Activated T-cell treated with anti-CD3 and anti-CD28 coated beads for 1 hour (primary cell): ENCODE measurements at places on chromosomes 4 and X.

GRCh38 chr4:155705664-155706063, 39.0 kb downstream of the GUCY1A1 start:
- DNase-seq = no peak

DNA sequence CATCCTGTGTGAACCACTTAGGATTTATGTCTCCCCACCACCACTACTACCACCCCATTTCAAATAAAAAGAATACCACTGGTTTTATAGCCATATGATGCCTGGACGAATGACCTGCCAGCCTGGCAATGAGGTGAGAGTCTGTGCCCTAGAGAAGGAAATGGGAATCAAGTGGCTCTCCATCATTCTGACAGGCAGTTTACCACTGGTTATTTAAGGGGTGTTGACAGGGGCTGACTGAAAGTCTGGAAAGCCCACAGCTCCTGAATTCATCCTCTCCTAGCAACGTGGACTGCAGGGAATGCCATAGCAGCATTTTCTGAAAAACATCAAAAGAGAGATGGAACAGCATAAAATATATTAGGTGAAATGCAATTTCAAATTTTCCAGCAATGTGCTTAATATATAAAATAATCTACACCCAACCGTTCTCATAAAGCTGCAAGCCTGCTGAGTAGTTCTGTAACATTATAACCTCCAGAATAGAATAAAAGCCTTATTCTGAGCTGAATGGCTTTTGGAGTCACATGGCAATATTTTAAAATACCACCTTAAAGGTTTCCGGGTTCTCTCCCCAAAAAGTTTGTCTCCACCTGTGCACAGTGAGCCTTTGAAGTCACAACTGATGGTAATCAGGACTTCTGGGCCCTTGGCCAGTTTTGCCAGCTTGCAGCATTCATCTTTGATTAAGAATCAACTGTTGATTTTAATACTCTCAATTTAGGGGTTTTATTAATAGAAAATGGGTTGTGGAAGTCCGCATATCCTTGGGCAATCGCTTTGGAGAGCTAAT, 121.5 kb downstream of the DCTD start:
- DNase-seq = no peak

DNA sequence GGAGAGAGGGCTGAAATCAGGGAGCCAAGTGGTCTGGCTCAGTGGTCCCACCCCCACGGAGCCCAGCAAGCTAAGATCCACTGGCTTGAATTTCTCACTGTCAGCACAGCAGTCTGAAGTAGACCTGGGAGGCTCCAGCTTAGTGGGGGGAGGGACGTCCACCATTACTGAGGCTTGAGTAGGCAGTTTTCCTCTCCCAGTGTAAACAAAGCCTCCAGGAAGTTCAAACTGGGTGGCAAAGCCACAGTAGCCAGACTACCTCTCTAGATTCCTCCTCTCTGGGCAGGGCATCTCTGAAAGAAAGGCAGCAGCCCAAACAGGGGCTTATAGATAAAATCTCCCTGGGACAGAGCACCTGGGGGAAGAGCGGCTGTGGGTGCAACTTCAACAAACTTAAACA, 88.1 kb downstream of the NPFFR2 start:
- no peak for DNase-seq

- DNase-seq = no peak
Measured at GRCh38 chr4:1255151-1255550, 6.2 kb upstream of the CTBP1 start.

- DNase-seq = no peak
Measured at GRCh38 chr4:173287486-173287885, 46.7 kb downstream of the HMGB2 start.

DNA sequence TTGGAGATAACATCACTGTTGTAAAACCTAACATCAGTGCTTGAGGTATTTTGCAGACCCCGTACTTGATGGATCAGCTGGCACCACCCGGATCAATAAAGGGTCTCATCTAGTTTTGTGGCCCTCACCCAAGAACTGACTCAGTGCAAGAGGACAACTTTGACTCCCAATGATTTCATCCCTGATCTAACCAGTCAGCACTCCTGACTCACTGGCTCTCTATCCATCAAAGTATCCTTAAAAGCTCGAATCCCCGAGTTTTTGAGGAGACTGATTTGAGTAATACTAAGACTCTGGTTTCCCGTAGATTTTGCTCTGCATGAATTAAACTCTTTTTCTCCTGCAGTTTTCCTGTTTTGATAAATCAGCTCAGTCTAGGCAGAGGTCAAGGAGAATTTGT, 2498.1 kb downstream of the PCDH7 start:
- DNase-seq = no peak

GRCh38 chr4:124947622-124948265, 235.2 kb upstream of the ANKRD50 start:
- no peak for DNase-seq

GRCh38 chr4:119025916-119026661, 109.5 kb upstream of the MYOZ2 start:
- DNase-seq = no peak

- no peak for DNase-seq
Measured at GRCh38 chr4:33890841-33891240, 2353.5 kb downstream of the ARAP2 start.

GRCh38 chrX:10761447-10761846, 141.1 kb upstream of the MID1 start:
- no peak for DNase-seq

GRCh38 chr4:101071241-101071640, 276.1 kb downstream of the PPP3CA start:
- no peak for DNase-seq

DNA sequence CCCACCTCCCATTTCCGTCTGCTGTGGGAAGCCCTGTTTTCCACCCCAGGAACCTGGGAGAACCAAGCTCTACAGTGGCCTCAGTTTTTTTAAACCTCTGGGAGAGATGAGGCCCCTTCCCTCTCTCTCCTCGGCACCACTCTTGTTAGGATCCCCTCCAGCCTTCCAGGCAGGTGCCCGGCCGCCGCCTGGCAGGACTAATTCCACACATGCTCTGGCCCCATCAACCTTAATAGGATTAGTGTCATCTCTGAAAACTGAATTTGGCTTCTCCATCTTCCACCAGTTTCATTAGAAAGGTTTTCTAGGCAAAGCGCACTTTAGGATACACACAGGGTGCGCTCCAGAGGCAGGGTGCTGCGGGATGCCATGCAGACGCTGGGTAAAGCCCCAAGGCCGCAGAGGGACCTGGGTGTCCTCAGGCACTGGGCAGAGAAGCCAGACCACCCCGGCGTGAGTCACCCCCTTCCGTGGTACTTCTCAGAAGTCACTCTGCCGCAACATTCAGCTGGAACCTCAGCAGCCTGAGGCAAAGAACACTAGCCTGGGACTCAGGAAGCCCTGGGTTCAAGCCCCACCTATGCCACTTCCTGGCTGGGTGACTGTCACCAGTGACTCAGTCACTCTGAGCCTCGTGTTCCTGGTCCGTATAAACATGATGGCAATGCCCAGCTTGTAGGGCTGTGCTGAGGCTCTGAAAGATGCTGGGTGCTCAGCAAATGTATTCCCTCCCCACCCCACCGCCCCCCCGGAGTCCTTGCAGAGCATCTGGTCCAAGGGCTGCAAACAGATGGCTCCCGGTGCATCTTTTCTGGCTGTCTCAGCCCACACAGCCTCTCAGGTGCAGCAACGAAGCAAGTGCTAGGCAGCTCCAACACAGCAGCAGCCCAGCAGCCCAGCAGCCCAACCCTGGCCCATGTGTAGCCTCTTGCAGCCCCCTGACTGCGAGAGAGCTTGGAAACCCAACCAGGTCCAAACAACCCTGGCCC, 29.1 kb downstream of the PPP2R2C start:
- no peak for DNase-seq

GRCh38 chr4:27412613-27413012, 552.0 kb downstream of the STIM2 start:
- DNase-seq = no peak

GRCh38 chr4:80183250-80184052, 13.9 kb upstream of the PRDM8 start:
- DNase-seq = peak; percentile 14

- no peak for DNase-seq
Measured at GRCh38 chr4:137370206-137370633, 162.1 kb downstream of the PCDH18 start.

DNA sequence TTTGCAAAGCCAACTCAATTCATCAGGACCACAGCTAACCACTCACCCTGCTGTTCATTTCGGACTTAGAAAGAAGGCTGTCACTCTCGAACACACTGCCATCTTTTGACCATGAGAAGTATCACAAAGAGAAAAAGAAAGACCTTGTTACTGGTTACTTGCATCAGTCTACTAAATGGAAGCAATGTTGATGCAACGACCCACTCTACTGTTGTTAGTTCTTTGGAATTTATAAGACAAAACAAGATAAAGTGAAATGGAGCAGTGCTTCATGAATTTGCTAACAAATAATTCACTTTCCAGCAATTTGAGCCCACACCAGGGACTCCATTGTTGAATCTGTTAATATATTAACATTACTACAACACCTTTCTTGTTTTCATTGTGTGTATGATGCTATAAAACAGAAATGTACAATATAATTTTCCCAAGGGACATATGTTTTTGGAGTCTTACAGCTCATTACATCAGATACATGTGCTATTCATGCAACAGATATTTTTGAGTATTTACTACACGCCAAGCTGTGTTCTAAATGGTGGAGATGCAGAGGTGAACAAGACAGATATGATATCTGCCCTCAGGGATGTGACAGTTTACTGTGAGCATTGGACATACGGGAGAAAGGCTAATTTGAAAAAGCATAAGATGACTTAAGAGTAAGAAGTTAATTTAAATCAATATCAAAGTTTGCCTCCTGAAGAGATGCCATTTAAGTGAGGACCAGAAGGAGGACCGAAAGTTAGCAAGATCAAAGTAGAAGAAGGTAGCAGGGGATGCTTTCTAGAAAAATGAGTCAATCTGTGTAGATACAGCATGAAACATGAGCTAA, 87.2 kb downstream of the AREG start:
- DNase-seq = no peak

GRCh38 chr4:24024605-24025004, 134.8 kb upstream of the PPARGC1A start:
- no peak for DNase-seq

DNA sequence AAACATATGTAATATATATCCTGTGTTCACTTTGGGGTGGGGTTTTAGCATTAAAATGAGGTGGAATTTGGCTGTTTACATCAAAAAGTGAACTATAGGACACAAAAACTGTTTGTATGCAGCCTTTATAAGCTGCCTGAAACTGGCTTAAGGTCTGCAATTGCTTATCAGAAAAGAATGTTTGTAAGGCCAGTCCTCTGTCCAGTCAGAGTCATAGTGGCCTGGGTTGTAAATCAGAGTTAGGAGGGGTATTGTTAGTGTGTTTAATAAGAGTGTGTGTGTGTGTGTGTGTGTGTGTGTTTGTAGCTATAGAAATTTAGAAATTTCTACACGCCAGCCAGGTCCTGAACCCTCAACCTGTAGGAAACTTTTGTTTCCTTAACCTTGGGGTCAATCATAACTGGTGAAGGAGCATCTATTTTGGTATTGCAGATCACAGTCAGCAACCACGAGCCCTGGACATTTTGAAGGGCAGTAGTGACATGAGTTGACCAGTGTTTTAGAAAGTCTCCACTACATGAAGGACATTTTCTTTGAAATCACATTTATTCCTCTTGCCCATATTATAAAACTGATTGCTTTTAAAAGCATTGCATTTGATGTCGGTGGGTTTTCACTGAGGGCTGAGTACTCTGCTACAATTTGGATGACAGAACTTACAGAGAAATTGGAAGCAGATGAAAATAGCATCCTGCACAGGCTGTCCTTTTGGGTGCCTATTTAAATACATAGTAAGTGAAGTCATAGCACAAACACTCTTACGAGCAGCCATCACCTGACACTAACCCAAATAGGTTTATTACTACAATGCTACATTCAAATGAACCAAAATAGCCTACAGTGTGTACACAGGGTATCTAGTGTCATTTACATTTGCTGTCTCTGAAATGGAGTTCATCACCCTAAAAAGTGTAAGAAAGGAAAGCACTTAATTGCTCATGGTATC, 11.2 kb upstream of the TMEM154 start:
- DNase-seq = no peak

GRCh38 chr4:74682567-74683359, 111.6 kb downstream of the BTC start:
- DNase-seq = no peak

GRCh38 chr4:168394556-168394955, 76.0 kb upstream of the DDX60 start:
- no peak for DNase-seq

DNA sequence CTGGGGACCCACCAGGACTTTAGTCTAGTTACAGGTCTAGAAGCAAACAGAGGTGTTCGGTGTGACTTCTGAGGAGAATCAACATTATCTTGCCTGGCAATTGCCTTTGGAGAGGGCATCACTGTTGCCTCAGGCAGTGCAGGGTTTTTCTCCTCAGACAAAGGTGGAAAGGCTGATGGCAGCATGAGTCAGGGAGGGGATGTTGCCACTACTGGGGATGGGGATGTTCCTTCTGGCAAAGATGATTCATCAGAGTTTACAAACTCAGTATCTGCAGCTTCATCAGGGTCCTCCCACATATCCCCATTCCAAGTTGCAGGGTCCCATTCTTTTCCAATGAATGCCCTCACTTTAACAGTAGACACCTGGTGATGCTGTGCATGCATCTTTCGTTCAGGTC, 91.3 kb upstream of the GALNTL6 start:
- no peak for DNase-seq

GRCh38 chr4:80179637-80180161, 17.6 kb upstream of the PRDM8 start:
- no peak for DNase-seq

DNA sequence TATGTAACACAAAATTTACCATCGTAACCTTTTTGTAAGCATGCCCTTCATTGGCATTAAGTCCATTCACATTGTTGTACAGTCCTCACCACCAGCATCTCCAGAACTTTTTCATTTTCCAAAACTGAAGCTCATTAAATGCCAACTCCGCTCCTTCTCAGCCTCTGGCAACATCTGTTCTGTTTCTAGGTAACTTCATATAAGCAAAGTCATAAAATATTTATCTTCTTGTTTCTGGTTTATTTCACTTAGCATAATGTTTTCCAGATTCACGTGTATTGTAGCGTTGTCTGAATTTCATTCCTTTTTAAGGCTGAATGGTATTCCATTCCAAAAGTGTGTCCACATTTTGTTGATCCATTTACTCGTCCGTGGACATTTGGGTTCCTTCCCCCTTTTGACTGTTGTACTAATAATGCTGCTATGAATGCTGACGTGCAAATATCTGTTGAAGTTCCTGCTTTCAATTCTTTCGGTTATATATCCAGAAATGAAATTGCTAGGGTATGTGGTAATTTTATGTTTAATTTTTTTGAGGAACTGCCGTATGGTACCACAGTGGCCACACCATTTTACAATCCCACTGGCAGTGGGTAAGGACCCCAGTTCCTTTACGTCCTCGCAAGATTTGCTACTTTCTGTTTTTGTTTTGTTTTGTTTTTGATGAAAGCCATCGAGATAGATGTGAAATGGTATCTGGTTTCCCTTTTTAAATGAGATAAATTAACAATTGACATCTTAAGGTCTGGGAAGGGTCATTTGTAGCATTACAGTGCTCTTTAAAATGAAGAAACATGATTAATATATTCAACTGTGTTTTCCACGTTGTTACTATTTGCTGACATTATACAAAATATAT, 63.4 kb downstream of the PTTG2 start:
- no peak for DNase-seq

GRCh38 chr4:142567620-142568451, 278.3 kb downstream of the INPP4B start:
- DNase-seq = no peak

- no peak for DNase-seq
Measured at GRCh38 chr4:57309658-57310057, 199.5 kb upstream of the IGFBP7 start.

- no peak for DNase-seq
Measured at GRCh38 chr4:48002267-48002666, 14.2 kb downstream of the CNGA1 start.

GRCh38 chr4:23937173-23937572, 47.3 kb upstream of the PPARGC1A start:
- DNase-seq = no peak
